ENCODE measurements at places on chromosomes 6 and 20. TPM values are rescaled to one million over a fixed set of nuclear protein-coding genes. Genes with fewer than 3 reads are reported as not detected.

The MUC21 gene
- total RNA-seq: not detected

The SALL4 gene
- 0.69 TPM for total RNA-seq

The TNFRSF21 gene
- 45.2 TPM for total RNA-seq

The SLC22A7 gene
- 0.23 TPM for total RNA-seq

The TMC2 gene
- 3.5 TPM for total RNA-seq

The NKX2-4 gene
- 2.1 TPM for total RNA-seq

The PKIB gene
- 32.5 TPM for total RNA-seq

The RSPO3 gene
- total RNA-seq: 3.7 TPM

The MRS2 gene
- total RNA-seq: 19.6 TPM

The PCED1A gene
- total RNA-seq: 18.0 TPM

The NR2E1 gene
- total RNA-seq: 11.1 TPM

The MSH5 gene
- total RNA-seq: 8.8 TPM

The ATP6V1G2 gene
- total RNA-seq: 69.4 TPM

Measured in diencephalon (tissue), 1 donor.